ENCODE measurements at places on chromosomes 2 and 18.
A peak's percentile ranks its signal among the peaks of the same experiment; 100 is the strongest.

GRCh38 chr2:71934320-71934593 is 213.4 kb downstream of the CYP26B1 start:
- no peak for DNase-seq

DNA sequence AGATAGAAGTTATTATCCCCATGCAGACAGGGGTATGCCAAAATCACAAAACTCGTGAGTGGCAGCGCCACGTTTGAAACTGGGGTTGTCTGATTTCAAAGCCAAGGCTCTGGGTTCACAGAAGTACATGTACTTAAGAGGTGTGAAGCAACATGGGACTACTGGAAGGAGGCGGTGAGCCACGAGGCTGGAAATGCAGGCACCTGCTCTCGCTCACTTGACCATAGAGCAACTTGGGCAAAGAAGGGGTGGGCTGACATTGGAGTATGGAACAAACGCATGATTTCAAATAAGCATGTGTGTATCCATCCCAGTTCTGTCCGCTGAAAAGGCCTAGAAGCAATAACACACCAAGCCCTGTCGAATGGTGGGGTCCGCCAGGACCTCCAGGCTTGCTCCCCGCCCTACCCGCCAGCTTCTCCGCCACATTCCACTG is 593 bp upstream of the ACTR2 start:
- DNase-seq = peak; percentile 16

DNA sequence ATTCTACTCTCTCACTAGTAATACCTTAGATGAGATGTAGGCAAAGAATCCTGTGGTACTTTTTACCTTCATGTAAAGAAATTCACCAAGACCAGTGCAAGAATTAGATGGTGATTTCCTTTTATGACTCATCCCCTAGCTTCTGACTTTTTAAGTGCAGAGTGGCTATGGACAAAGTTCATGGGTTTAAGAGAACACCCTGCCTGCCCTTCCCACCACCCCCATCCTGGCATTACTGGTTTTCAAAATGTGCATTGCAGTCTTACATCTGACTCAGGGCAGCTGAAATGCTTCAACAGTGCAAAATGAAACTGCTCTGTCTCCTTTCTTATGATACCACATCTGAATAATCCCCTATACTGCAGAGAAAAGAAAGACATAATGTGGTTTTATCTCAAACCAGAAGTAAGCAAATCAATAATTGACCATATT is 22.6 kb downstream of the MAIP1 start:
- peak; percentile 54 for DNase-seq

DNA sequence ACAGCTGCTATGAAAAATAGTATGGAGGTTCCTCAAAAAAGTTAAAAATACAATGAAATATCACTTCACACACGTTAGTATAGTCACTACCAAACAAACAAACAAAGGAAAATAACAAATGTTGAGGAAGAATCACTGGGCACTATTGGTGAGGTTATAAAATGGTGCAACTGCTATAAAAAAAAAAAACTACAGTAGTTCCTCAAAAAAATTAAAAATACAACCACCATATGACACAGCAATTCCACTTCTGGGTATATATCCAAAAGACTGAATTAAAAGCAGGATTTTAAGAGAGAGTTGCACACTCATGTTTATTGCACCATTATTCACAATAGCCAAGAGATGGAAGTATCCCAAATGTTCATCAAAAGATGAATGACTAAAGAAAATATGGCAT is 80.9 kb upstream of the POU3F3 start:
- no peak for DNase-seq

DNA sequence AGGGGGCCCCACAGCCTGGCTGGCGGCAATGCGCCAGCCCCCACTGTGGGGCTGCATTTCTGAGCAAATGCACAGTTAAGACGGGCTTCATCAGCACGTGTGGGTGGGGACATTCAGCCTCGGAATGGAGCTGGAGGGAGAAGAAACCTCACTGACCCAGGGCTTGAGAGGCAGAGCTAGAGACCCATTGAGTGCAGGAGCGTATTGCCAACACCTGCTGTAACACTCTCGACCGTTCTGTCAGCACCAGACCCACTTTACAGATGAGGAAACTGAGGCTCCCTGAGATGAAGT is 200.9 kb upstream of the RAB6C start:
- no peak for DNase-seq

- no peak for DNase-seq
These were observed 83.8 kb upstream of the RIOK3 start for GRCh38 chr18:23369266-23369665.

- DNase-seq = peak; percentile 38
These were observed 282.9 kb upstream of the REV1 start for GRCh38 chr2:99772591-99773331.

- DNase-seq = peak; percentile 8
These were observed 10.1 kb upstream of the SULT1C2 start for GRCh38 chr2:108278631-108279030.

- DNase-seq = no peak
These were observed 37.0 kb downstream of the HAUS1 start for GRCh38 chr18:46141199-46141598.

- no peak for DNase-seq
These were observed 5.9 kb downstream of the ITSN2 start for GRCh38 chr2:24354395-24354794.

GRCh38 chr2:46699934-46700256 is 215.7 kb downstream of the MCFD2 start:
- no peak for DNase-seq

- no peak for DNase-seq
These were observed 157.4 kb downstream of the DTNA start for GRCh38 chr18:34867520-34867919.

- DNase-seq = peak; percentile 45
These were observed 186.5 kb upstream of the FANCL start for GRCh38 chr2:58427572-58428095.

- DNase-seq = peak; percentile 79
These were observed 89.4 kb downstream of the SCN3A start for GRCh38 chr2:165114346-165114939.

DNA sequence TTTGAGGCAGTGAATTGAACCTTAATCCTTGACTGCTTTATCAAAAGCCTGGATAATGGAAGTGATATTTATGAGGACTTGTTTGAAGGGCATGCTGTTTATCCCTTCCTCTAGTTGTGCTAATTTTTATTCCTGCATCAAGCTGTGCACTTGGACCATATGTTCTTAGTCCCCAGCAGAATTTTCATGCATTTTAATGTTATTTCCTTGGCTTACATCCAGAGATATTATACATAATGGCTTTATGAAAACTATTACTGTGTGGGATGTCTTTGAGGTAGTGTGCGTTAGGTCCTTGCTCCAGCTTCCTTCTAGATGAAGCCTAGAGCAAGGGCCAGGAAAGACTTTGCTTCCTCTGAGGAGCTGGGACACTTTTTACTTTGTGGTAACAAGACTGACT is 378.4 kb downstream of the LPIN1 start:
- DNase-seq = no peak

GRCh38 chr2:214169736-214170135 is 241.1 kb upstream of the VWC2L start:
- DNase-seq = peak; percentile 41

- DNase-seq = no peak
These were observed 354.2 kb upstream of the VRK2 start for GRCh38 chr2:57692395-57692794.

- peak; percentile 95 for DNase-seq
These were observed 987.2 kb upstream of the CDH2 start for GRCh38 chr18:29164020-29164706.

DNA sequence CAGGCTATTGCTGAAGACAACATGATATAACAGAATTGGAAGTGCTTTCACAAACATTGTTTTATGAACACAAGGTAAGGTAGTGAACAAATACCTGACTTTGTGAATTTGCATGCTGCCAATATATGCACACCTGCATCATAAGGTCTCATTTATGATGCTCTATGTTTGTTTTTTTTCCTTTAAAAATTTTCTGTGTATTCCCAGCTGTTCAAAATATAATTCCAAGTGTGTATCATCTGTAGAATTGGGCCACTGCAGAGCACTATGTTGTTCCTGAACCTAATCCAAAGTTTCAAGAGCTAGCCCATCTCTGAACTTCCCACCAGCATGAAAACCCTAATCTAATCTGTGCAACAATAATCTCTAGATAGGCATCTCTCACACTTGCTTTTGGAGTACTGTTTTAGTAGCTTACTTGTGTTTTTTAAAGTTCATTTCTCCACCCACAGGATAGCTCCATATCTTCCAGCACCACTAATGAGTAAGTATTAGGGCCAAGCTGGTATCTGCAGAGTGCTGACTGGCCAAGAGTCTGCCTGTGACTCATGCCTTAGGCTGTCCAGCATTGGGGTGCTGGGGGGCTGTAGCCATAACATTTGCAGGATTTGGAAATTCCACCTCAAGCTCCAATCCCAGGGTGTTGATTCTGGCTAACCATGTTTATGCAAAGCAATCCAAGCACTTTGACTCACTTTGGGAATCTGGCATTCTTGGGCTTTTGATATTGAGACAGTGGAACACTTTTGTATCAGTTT is 208.2 kb upstream of the REV1 start:
- DNase-seq = peak; percentile 98

- DNase-seq = no peak
These were observed 5.6 kb downstream of the CPSF3 start for GRCh38 chr2:9428965-9429577.

Data from astrocyte (in vitro differentiated cells and primary cell).